ENCODE measurements at places on chromosomes 3 and 15. TPM values are rescaled to one million over a fixed set of nuclear protein-coding genes. Genes with fewer than 3 reads are reported as not detected.

PLA1A gene
- total RNA-seq = 3.5 TPM

GHSR gene
- not detected for total RNA-seq

STAC gene
- 0.40 TPM for total RNA-seq

CLDN18 gene
- total RNA-seq = not detected

SEMA3G gene
- 30.5 TPM for total RNA-seq

LSMEM2 gene
- not detected for total RNA-seq

ADAMTS17 gene
- total RNA-seq = 0.40 TPM

OR5K2 gene
- total RNA-seq = not detected

SKOR1 gene
- under 0.01 TPM for total RNA-seq

KIF7 gene
- 1.1 TPM for total RNA-seq

CYP1A1 gene
- total RNA-seq = 8.5 TPM

PCOLCE2 gene
- total RNA-seq = not detected

PP2D1 gene
- total RNA-seq = not detected

DNA sequence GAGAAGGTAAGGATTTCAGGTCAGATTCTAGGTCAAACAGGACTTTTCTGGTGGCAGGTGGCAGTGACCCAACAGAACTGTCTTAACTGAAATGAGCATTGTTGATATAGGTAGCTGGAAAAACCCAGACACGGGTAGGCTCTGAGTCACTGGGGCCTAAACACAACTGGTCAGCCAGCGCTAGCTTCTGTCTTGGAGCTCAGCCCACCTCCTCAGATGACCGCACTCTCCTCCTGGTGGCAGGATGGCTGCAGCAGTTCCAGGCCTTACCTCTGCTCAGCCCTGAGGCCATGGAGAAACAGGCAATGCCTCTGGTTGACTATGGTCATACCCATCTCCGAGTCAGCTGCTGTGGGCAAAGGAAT, 61.1 kb upstream of the GATA2 start:
- peak; percentile 92 for DNase-seq

GRCh38 chr3:115280506-115280905, 133.4 kb upstream of the ZBTB20 start:
- no peak for DNase-seq

DNA sequence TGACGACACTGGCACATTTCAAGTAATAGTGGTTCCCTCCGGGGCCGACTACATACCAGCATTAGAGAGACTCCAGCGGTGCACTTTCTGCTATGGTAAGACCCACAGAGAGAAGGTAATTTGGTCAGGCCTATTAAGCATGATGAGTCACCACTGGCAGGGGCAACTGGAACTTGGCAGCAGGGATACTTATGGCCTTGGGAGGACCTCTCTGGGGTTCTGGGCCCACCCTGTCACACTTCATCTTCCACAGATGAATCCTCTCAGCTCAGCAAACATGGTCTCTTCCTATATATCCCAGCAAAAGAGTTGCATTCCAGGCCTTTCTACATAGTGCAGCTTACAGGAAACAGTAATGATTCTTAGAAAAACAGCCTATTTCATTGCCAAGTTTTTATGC, 88.0 kb downstream of the PIK3R4 start:
- peak; percentile 10 for DNase-seq

- no peak for DNase-seq
Observed at GRCh38 chr15:42549741-42550392, 1.2 kb downstream of the HAUS2 start.

- DNase-seq = no peak
Observed at GRCh38 chr3:108320746-108321350, 24.5 kb downstream of the HHLA2 start.

DNA sequence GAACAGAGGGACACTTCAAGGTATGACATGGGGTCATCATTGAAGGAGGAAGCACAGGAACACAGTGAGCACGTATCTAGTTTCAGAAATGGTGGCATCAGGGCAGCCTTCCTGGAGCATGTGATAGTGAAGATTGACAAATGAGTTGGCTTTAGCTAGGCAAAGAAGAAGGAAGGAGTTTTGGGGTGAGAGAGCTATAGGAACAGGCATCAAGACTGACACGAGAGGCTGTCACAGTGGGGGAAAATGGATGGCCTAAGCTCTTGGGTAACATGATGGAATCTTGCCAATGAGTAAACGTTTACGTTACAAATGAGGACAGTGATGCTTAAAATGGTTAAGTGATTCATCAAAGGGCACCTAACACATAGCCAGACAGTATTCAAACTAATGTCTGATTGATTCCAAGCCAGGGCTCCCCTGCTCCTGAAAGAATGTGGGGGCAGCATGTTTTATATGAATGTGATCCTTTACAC, 23.1 kb upstream of the GPR171 start:
- DNase-seq = no peak

DNA sequence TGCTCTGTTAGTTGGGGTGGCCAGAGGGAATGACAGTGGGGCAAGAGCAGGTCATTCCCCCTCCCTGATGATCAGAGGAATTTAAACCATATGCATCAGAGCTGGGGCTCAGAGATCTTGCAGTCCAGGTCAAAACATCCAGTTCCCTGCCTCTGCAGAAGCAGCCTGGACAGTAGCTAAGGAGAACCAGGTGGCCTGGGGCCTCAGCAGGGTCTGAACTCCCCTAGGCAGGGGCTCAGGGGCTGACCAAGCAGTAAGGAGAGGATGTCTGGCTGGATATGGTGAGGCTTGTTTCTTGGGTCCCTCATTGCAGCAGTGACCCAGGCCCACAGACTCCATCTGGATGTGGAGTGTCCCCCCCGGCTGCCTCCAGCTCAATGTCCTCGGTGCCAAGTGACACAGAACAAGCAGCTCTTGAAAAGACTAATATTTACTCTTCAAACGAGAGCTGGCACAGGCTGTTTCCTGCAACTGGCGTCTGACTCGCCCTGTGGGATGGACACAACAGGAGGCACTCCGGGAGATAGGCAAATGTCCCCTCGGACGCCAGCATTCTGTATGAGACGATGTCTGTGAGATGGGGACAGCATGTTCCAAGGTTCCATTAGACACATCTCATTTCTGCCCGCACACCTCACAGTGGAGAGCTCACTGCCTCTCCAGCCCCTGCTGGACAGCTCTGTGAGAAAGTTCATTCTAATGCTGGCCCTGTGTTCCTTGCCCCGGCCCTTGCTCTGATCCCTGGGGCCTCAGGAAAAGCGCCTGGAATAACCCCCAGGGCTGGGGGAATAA, 37.1 kb downstream of the SEC22C start:
- peak; percentile 56 for DNase-seq

GRCh38 chr15:55327387-55327786, 8.4 kb downstream of the PIGB start:
- no peak for DNase-seq

DNA sequence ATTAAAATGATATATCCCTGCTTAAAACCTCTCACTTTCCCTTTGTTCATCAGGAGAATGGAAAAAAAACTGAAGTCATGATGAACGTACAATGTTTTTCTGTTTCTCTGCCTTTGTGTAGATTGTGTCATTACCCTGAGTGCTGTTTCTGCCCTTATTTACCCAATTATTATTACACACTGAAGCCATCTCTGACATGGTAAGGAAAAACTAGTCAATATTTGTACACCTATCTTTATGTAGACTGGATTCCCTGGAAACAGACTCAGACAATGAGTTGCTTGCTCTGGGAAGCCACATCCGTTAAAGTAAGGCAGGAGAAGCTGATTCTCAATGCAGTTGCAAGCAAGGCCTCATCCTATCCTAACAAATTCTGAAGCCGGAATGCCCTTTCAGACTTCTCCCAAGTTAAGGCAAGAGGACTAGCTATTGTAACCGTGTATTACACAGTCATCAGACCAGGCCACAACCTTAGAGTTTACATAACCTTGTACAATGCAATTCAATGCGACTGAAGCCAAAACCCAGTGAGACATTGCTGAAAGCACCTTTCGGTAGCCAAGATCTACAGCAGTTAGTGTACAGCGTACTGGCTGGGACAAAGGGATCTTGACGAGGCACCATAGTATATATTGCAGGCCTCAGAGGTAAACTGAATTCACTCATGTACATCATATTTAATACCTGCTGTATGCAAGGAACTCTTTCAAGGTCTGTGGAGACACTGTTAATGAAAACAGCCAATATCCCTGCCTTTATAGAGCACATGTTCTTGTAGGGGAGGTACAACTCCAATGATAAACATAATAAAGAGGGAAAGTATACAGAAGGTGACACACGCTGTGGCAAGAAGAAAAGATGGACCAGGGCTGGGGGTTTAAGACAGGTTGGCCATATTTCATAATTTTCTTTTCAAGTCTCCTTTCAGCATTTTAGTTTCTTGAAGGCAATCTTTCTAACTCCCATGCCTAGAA, 1040.8 kb upstream of the SEMA6D start:
- DNase-seq = no peak

DNA sequence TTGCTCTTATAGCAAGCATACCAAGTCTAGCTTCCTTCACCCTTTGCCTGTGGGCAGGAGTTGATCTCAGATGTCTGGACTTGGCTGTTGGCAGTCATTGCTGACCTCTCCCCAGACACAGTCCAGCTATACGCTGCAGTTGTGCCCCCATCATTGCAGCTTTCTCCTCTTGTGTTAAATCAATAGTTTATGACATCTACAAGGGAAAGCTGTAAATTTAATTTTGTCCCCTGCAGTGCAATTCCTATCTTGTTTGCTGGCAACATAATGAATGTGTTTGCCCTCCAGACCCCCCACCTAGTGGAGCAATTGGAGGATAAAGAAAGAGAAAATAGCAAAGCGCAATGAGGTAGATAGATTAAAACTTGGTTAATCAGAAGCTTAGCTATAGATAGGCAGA, 280.2 kb downstream of the LSAMP start:
- no peak for DNase-seq

- peak; percentile 59 for DNase-seq
Observed at GRCh38 chr3:195221015-195221853, 49.7 kb downstream of the XXYLT1 start.

- no peak for DNase-seq
Observed at GRCh38 chr3:81789691-81790090, 28.2 kb upstream of the GBE1 start.

GRCh38 chr3:71652781-71653413, 69.4 kb upstream of the FOXP1 start:
- peak; percentile 88 for DNase-seq

DNA sequence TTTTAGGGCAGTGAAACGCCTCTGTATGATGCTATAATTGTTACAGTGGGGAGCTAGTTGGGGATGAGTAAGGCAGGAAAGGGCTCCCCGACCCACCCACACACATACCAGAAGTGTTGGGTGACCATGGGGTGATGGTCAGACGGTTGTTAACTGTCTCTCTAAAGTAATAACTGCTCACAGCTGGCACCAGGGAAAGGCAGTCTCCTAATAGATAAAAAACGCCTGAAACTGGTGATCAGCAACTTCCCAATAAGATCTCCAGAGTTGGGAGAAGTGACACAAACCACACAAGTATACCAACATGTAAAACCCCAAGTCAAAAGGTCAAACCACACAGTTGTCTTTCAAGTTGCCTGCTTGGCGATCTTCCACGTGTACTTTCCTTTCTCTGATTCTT, 346.5 kb upstream of the CNTN4 start:
- no peak for DNase-seq

GRCh38 chr15:45384700-45385099, 6.4 kb upstream of the GATM start:
- DNase-seq = no peak

DNA sequence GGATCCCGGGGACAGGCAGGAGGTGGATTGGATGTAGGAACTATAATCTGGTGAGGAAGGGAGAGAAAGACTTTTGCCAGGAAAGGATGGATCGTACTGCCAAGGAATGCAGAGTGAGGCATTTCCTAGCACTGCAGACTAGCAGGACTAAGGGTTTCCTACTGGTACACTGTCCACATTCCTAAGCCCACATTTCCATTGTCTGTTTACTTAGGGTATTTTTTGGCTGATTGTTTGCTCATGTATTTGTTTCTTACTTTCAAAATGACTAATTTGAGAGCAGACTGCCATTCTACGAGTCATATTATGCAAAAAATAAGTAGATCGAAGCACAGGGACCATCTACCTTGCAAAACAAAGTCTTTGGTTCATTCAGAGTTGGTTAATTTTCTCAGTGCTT, 1029.5 kb upstream of the NR2F2 start:
- DNase-seq = peak; percentile 80

- peak; percentile 68 for DNase-seq
Observed at GRCh38 chr3:15794303-15794771, 3.4 kb downstream of the ANKRD28 start.

GRCh38 chr3:111846039-111846438, 13.0 kb upstream of the PHLDB2 start:
- DNase-seq = peak; percentile 39

DNA sequence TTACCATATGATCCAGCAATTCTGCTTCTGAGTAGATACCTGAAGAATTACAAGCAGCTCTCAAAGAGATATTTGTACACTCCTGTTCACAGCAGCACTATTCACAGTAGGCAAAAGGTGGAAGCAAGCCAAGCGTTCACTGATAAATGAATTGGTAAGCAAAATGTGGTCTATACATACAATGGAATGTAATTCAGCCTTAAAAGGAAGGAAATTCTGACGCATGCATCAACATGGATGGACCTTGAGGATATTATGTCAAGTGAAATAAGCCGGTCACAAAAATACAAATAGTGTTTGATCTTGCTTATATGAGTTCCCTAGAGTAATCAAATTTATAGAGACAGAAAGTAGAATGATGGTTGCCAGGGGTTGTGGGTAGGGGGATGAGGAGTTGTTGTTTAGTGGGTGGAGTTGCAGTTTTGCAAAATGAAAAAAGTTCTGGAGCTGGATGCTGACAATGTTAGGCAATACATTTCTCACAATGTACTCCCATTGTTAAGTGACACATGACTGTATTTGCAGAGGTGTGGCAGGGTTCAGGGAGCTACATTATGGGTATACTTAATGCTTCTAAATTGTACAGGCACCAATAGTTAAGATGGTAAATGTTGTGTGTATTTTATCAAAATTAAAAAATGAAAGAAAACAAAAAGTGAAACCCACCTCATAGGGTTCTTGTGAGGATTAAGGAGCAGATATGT, 26.7 kb downstream of the SLC6A1 start:
- DNase-seq = peak; percentile 35

DNA sequence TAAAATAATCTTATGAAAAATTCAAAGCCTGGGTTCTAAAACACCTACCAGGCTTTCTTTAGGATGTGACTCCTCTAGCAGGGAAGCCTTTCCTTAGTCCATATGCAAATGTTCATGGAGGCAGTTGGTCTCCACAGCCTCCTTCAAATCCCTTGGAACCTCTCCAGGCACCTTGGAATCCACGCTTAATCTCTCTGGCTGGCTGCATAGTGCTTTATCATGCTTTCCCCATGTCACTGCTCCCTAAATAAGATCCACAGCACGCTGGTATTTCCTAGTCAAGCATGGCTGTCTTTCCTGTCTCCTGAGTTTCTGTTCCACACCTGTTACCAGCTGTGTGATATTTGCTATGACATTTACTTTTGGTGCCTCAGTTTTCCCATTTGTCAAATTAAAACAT, 71.3 kb downstream of the CLSTN2 start:
- DNase-seq = no peak

DNA sequence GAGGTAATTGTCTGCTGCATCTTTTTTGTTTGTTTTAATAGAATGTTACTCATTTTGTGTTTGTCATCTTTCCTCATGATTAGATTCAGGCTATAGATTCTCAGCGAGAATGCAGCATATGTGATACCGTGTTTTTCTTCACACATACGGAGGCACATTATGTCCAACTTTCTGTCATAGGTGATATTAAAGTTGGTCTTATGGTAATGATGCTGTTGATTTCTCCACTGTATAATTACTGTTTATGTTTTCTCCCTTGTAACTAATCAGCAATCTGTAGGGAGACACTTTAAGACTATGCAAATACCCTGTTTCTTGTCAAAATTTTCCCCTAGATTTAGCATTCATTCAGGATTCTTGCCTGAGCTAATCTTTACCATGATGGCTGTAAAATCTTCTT, 87.6 kb downstream of the CLDN1 start:
- DNase-seq = no peak

- DNase-seq = no peak
Observed at GRCh38 chr3:194775731-194776130, 90.0 kb downstream of the FAM43A start.
